ENCODE measurements at places on chromosomes 7 and 10.

DNA sequence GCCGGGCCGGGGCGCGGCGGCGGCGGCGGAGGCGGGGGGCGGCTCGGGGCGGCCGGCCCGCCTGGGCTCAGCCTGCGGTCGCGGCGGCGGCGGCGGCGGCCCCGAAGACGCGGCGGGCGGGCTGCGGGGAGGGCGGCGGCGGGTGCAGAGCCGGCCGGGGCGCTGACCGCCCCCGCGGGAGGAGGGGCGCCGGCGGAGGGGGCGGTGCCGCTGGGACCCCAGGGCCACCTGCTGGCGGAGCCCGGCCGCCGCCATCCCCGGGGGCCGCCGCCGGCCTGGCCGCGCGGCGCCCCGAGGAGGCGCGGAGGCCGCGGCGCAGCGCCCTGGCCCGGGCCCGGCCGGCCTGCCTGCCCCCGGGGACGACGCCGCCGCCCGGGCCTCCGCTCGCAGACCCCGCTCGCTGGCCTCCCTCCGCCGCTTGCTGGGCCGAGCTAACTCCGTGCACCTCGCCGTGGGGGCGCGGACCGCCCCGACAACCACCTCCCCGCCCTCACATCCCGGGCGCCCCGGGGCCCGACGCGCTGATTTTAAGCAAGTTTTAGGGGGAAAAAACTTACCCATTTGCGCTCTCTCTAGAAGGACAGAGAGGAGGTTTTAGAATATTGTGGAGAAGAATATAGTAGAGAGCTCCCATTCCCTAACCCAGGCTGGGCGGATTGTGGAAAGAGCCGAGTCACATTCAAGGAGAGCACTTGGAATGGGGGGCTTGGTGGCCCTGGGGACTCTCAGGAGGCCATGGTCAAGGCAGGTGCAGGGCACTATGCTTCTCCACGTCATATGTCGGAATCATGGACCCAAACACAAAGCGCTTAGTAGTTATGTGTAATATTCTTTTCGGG, at the start of gene BEND7:
BEND7 (minus strand) TSS at position 140 of the 839 bp plus-strand sequence. CDS start 481 bp downstream, outside the sequence.
- no peak for DNase-seq

DNA sequence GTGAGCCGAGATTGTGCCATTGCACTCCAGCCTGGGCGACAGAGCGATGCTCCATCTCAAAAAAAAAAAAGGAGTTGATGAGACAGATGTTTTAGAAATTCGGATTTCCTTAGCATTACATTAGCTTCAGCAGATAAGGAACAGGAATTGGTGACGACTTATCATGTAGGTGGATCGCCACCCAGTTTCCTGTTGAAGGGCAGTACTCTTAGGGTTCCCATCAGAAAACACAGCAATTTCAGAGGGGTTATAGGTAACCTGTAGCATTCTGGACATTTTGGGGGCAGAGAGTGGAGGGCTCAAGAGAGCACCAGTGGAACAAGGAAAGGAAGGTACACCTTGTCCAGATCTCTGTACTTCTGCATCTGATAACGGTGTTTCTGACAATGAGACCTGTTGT, 146.4 kb upstream of the NOBOX start:
- no peak for DNase-seq

- DNase-seq, result no peak
These were observed 47.9 kb downstream of the PIP4K2A start for GRCh38 chr10:22666287-22667092.

DNA sequence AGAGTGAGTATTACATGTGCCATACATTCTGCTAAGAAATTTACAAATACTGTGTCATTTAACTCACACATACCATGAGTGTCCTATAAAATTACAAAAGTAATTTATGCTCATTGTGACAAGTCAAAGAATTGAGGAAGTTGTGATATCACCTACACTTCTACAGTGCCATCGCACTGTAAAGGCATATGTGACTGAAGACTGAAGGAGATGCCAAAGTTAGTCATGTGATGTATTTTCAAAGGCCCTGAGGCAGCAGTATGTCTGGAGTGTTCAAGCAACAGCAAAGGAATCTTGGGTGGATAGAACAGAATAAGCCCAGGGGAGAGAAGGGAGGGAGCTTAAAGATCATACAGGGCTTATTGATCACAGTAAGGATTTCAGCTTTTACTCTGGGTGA, 176.8 kb downstream of the WNT2 start:
- DNase-seq, result no peak

GRCh38 chr7:12518920-12519681, 51.4 kb upstream of the SCIN start:
- no peak for DNase-seq

DNA sequence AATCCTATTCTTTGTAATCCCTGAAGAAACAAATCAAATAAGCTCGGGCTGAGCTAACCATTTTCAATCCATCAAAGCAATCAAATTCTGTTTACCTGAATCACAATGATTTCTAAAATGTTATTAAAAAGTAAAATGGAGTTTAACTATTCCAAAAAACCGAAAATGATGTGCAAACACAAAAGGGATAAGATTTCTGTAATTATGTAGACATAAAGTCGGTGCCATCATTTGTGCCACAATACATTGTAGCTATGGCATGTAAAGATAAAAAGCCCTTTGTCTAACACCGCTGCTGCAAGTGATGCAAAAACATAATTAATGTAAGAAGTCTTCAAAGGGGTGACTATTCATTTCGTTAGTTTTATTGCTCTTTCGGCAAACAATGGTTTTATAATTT, 125.1 kb upstream of the FAM204A start:
- DNase-seq, result no peak

DNA sequence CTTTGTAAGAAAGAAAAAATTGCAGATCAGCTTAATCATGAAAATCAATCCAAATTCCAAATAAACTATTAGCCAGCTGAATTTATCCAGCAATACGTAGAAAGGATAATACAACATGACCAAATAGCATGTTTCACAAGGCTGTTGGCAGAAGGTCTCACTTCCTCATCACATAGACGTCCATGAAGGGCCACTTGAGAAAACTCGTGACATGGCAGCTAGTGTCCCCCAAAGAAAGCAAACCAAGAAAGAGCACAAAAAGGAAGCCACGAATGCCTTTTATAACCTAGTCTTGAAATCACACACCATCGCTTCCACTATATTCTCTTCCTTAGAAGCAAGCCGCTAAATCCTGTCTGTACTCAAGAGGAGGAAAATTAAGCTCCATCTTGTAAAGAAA, 105.6 kb upstream of the NRBF2 start:
- no peak for DNase-seq

DNA sequence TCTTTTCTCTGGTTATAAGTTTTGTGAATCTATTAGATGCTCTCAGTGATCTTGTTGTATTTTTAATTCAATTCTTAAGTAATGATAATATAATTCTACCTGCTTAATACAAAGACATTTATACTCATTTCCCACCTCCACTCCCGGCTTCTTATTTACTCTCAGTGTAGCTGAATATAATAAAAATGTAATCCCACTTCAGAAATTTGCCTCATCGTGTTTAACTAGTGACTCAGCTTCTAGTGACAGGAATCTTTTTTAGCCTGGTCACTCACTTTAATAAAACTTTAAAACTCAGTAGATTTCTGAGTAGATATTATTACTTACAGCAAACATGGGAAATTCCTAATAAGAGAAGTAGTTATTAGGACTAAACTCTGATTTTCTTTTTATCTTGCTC, 1506.2 kb upstream of the LRRTM3 start:
- DNase-seq, result no peak

DNA sequence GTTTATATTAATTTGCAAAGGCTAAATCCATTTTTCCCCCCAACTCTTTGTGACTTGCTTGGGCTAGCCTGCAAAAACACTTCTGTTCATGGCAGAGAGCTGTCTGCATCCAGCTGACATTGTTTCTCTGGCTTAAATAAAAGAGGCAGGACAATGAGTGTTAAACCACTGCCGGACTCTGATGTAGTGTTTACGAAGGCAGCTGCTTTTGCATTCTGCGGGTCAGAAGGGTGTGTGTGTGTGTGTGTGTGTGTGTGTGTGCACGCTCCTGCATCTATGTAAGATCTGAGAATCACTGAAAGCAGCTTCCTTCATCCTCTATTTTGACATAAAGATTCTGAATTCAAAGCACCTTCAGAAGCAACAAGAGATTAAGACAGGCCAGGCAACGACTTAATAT, 28.3 kb downstream of the NRP1 start:
- DNase-seq, result no peak

GRCh38 chr7:137609500-137609899, 237.3 kb downstream of the DGKI start:
- DNase-seq, result no peak

DNA sequence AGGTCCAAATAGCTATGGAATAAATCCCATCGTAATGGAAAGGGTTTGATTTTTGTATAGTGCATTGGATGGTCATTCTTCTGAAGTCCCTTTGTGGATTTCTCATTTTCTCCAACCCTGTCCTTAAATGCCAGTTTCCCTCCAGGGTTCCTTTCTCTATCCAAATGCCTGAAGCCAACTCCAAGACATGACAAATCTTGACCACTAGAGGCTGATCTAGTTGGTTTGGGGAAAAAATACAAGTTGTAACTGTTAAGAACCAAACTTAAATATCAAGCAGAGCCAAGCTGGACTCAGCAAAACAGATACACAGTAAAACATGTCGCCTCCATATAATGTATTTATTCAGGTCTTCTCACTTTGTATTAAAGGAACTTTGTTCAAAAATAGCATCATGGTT, 28.7 kb downstream of the FRMD4A start:
- no peak for DNase-seq

GRCh38 chr7:151131592-151132293, 35.8 kb downstream of the GBX1 start:
- DNase-seq, result no peak

DNA sequence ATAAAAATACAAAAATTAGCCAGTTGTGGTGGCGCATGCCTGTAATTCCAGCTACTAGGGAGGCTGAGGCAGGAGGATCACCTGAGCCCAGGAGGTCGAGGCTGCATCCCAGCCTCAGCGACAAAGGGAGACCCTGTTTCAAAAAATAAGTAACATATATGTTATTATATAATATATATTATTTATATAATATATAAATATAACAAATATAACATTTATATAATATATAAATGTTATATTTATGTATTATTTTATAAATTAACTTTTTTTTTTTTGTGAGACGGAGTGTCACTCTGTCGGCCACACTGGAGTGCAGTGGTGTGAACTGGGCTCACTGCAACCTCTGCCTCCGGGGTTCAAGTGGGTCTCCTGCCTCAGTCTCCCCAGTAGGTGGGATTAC, 1.5 kb upstream of the POR start:
- no peak for DNase-seq

DNA sequence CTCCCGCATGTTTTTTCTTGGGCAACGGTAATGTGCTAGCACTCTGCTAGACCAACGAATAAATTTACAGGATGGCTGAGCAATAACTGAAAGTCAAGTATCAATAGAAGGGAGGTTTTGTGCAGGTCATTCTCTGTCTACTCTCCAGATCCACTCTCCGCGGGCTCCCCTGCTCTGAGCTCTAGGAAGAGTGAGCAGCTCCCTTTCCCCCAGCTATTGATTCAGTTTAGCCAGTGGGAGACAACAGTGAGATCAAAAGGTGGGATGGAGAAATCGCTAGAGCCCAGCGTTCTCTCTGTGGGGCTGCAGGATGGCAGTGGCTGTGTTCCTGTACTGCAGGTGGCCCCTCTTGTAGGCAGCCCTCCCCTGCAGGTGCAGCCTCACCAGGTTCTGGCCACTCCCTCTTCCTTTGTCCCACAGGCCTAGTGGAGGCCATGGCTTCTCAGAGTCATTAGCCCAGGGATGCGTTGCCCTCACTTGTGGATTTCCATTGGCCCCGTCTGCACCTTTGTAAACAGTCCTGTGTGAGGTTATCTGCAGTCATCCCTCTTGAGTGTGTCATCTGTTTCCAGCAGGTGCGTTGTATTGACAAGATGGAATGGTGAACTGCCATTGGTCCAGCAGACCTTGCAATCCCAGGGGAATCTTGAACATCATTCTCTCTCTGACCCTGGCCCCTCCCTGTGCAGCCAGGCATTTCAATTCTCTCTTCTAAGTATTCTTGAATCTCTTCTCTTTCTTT, 11.1 kb downstream of the MSRB2 start:
- no peak for DNase-seq

DNA sequence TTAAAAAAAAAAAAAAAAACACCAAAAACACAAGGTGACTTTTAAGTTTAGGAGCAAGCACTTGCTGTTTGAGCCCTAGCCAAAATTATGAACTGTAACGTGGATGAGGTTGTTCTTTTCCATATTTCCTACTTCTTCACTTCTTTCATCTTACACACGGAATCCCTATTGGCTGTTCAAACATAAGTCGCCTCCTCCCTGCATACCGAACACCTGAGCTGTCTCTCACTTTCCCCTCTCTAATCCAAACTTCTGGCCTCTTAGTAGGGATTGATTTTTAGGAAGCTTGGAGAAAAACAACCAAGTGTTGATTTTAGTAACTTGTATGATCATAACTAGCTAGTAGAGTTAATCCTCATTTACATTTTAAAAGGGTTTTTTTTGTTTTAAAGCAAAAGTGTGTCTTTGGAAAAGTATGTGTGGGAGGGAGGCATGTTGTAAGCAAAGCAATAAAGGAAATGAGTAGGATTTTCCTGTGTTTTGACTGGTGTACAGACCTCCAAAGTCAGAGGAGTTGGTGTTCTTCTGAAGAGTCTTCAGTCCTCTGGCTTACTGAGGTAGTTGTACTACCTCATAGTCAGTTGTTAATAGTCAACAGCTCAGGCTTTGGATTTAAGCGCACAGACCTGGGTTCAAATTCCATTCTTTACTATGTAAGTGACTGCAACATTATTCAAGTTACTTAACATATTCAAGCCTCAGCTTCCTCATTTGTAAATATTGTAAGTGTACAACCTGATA, 39.3 kb downstream of the RABGEF1 start:
- DNase-seq, result no peak

DNA sequence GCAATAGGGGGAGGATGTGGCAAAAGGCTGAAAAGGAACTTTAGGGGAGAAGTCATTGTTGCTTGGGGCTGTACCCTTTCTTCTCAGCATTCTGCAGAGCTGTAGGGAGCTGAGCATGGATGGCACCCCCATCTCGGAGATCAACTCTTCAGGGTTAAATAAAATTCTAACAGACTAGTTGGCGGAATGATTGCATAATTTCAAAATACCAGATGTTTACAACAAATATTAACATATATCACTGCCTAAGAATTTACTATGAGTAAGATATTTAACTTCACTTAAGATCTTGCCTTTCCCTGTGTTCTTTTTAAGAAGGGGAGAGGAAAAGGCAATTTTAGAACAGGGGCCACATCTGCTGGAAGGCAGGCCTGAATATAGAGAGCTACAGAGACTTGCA, 509 bp upstream of the OR2F1 start:
- DNase-seq, result no peak

DNA sequence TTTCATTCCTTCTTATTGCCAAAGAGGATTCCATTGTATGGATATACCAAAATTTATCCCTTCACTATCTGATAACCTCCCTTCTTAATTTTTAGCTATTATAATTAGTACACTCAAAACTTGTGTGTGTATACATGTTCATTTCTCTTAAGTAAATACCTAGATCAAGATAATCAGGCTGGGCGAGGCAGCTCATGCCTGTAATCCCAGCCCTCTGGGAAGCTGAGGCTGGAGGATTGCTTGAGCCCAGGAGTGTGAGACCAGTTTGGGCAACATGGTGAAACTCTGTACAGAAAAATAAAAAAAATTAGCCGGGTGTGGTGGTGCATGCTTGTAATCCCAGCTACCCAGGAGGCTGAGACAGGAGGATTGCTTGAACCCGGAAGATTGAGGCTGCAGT, 15.8 kb upstream of the ACHE start:
- no peak for DNase-seq

- no peak for DNase-seq
These were observed 21.0 kb downstream of the TRIL start for GRCh38 chr7:28937103-28937502.

All from activated CD8-positive, alpha-beta memory T cell treated with anti-CD3 and anti-CD28 coated beads, Interleukin-2, amount 50 U/mL, for 48 hours (primary cell).